COR-L47 (cell line): ENCODE measurements at places on chromosomes 4 and X.

GRCh38 chrX:130058652-130059051 is 51.6 kb downstream of the ELF4 start:
- no peak for DNase-seq

DNA sequence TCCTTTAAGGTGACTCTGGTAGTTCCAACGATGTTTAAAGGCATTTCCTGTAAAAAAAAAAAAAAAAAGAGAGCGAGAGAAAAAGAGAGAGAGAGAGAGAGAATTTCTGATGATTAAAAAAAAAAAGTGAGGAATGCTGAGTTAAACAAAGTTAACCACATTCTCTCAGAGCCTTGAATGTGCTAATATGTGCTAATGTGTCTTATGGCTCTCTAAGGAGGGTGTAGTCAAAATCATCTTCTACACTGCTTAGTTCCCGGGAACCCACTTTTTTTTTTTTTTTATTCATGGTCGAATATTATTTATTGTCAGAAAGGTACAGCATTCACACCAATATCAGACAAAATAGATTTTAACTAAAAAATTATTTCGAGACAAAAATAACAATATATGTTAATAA is 111.7 kb downstream of the SNCA start:
- no peak for DNase-seq

DNA sequence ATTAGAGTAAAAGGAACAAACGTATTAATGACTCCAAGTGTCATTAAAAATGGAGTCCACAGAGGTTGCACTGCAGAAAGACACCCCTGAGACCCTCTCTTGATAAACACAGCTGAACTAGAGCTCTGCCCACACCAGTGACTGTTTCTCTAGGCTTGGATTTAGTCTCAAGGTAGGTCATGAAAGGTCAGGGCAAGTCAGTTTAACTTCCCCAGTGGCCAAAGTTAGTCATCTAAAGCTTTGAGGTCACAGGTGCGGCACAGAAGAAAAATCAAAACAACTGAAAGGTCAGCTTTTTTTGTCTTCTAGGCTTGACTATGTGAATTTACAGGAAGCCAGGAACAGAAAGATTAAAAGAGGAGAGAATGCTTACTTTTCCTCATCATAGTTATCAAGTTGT is 749.6 kb downstream of the RAB28 start:
- DNase-seq = no peak

DNA sequence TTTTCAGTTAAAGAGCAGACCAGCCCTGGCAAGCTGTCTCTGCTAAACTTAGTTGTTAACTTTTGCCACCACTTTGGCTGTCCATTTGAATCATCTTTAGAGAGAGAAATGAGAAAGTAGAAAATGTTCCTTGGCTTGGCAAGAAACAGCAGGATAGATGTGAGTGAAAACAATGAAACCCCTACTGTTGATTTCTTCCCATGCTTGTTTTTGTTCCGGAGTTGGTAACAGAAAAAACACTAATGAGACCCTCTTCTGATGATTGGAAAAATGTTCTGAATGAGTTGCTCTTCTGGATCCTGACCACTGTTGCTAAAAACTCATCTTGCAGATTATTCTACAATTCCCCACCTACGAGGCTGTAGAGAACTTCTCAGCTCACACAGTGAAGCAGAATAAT is 203.3 kb downstream of the MAPK10 start:
- DNase-seq = no peak

DNA sequence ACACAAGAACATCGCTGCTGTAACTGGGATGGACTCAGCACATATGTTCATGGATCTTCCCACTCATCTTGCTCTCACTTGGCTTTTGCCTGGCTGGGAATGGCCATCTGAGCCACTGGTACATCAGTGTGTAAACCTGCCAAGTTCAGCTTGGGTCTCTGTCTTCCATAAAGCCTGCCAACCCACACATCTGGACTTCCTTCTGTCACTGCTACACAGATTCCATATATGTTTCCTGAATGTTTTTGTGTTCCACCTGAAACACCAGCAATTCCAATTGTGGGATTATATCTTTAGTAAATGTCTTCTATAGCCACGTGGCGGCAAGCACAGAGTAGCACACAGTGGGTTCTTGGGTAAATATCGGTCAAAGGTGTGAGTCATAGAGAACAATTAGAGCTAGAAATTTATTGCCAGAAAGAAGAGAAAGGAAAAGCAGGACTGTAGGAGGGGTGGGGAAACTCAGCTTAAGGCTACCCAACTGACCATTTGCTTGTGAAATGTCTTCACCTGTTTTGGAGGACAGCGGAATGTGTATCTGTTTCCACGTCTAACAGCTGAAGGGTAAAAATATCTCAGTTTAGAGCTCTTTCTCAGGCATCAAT is 125.9 kb downstream of the MFAP3L start:
- DNase-seq = no peak

DNA sequence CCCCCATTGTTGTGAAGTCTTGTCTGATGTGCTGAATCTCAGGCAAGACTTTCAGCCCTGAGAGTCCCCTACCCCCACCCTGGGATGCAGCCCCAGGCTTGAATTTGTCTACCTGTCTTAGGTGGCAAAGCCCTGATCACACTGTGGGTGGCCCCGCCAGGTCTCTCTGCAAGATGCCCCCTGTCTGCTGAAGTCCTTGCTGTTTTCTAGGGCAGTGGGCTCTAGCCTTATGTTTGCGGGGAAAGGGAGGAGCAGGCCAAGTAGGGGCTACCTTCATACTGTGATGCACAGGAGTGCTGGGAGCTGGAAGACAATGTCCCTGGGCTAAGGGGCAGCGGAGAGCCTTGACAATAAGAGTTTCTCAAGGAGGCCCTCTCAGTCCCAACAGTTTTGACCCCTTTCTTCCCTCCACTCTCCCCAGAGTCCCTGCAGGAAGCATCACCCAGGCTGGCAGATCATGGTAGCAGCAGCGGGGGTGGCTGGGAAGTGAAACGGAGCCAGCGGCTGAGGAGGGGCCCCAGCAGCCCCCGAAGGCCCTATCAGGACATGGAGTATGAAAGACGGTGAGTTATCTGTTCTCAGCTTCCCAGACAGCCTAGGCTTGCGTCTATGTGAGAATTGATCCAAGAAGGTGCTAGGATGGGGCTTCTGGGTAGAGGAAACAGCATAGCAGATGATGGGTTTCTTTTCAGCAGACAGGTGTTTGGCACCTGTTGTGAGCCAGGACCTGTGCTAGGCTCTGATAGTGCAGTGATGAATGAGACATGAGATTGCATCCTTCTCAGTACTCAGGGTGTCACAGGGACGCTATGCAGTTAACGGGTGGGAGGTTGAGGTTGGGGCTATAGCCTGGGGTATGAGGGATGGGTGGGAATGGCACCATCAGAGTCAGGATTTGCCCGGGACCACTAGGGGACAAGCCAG is 2.2 kb downstream of the RBM10 start:
- DNase-seq = no peak

DNA sequence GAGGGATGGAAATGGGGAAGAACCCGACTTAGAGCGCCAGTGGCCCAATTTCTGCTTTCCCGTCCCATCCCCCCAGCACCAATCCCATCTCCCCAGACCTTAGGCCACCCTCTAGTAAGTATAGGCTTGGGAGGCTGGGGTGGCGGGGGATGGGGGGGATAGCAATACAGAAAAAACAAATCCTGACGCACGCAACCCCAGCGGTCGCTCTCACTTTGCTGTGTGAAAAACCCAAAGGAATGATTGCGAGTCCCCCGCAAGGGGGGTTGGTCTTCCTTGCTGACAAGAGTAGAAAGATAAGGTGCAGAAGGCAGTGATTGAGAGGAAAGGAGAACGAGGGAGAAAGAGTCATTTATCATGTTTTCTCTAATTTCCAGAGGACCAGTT is 863 bp downstream of the CPE start:
- peak; percentile 54 for DNase-seq

DNA sequence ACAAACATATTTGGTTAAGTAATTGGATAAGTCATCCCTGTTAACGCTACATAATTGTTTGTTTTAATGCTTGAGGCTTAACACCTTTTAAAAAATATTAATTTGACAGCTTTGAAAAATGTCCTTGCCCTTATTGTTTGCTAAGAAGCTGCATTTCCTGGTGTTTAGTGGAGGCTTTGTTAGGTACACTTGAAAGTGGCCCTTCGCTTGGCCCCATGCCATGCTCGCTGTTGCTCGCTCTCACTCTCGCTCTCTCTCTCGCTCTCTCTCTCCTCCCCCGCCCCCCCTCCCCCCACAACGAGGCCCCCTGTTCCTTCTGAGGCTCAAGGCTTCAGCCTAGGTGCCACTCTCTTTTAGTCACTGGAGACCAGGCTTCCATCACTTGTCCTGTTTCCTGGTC is 139.6 kb downstream of the DCLK2 start:
- peak; percentile 86 for DNase-seq

GRCh38 chr4:84917869-84918600 is 48.5 kb downstream of the WDFY3 start:
- DNase-seq = no peak

GRCh38 chr4:72326692-72327632 is 242.1 kb downstream of the ADAMTS3 start:
- DNase-seq = peak; percentile 50

GRCh38 chr4:106315476-106315967 is 487 bp downstream of the TBCK start:
- no peak for DNase-seq
